Stimulated activated CD8-positive, alpha-beta memory T cell treated with anti-CD3 and anti-CD28 coated beads, Interleukin-2, amount 100 ng/mL, for 1 hour (primary cell): ENCODE measurements at places on chromosomes 1 and 21.

DNA sequence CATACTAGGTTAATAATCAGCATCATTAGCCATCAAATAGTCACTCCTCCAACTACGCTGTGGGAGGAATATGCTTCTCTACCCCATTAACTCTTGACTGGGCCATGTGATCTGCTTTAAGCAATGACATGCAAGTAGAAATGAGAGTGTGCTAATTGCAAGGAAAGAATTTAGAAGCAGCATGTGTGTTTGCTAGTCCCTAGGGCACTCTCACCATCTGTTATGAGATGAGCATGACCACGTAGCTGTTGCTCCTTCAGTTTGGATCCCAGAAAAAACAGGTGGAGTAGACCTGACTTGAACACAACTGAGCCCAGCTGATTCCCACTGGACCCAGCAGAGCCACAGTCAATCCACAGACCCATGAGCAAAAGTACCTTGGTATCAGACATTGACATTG is 19.7 kb upstream of the RGS7 start:
- no peak for DNase-seq

- no peak for DNase-seq
These were observed 742 bp upstream of the PDE9A start for GRCh38 chr21:42652527-42653230.

DNA sequence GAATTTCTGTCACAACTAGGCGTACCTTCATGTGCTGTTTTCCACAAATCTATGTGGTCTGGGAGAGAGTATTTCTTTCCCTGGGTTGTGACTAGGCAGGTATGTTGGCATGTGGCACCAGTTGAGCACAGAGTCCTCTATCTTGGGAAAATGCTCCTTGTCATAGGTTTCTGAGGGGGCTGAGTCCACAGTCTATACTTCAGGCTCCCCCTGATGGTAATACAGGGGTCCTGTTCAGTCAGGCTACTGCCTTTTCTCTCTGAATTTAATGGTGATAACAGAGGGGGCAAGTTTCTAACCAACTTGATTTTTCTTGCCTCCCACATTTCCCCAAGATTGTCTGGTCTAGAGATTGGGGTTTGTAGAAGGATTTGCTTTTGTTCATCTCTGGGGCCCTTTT is 35.8 kb downstream of the VANGL1 start:
- no peak for DNase-seq

DNA sequence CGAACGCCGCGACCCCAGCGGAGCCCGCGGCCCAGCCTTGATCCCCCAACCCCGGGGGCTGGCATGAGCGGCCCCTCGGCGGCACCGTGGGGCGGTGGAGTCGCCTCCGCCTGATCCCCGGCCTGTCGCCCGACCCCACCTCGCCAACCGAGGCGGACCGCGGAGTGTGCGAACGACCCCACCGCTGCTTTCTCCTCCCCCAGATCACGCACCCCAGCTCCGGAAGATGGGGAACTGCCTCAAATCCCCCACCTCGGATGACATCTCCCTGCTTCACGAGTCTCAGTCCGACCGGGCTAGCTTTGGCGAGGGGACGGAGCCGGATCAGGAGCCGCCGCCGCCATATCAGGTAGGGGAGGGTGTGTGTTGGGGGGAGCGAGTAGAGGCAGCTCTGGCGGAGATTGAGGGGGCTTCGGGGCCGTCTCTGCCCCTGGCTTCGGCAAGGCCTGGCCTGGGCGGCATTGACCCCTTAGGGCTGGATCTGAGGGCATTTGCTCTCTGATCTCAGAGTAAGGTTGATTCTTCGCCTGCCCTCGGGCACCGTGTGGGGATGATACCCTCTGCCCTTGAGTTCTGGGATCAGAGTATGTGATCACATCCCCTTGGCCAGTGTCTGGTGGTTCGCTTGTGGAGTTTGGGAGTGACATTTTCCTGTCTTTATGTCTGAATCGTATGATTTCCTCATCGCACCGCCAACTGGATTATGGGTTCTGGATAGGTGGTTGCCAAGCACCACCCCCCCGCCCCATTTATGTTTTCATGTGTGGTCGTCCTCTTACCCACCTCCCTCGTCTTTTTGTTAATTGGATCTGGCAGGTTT is 668 bp downstream of the RNF11 start:
- peak; percentile 10 for DNase-seq

DNA sequence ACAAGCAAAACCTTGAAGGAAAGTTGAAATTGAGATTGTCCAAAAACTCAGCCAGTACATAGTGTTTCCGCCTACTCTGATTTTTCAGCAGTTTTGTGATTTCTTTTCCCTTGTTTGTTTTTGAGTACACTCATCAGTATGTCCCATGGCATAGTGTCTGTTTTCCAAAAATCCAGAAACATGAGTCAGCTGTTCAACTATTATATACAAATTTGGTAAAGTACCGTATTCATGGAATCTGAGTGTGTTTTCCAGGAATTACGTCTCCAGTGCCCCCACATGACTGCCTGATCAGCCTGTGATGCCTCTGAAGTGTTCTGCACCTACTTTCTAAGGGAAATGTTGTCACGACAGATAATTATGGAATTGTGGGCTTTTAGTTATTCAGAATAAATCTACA is 186.8 kb downstream of the LTN1 start:
- DNase-seq = no peak

DNA sequence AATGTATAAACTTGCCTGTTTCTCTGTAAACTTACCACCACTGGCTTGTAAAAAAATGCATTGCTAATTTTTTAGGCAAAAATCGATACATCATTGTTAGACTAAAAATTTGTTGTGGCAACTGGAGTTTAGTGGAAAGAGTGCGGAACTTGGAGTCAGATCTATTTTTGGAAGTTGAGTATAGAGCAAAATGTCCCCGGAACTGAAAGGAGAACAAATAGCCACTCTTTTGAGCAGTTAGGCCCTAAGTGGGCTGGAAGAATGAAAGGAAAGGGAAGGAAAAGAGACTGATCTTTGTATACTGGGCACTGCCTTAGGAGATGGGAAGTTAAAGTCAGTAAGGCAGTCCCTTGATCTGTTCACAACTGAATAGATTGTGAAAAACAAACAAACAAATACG is 30.2 kb downstream of the OPTC start:
- no peak for DNase-seq

- no peak for DNase-seq
These were observed 62.5 kb upstream of the TNFSF4 start for GRCh38 chr1:173269490-173270230.

- no peak for DNase-seq
These were observed 100.8 kb downstream of the PBX1 start for GRCh38 chr1:164659621-164660411.

DNA sequence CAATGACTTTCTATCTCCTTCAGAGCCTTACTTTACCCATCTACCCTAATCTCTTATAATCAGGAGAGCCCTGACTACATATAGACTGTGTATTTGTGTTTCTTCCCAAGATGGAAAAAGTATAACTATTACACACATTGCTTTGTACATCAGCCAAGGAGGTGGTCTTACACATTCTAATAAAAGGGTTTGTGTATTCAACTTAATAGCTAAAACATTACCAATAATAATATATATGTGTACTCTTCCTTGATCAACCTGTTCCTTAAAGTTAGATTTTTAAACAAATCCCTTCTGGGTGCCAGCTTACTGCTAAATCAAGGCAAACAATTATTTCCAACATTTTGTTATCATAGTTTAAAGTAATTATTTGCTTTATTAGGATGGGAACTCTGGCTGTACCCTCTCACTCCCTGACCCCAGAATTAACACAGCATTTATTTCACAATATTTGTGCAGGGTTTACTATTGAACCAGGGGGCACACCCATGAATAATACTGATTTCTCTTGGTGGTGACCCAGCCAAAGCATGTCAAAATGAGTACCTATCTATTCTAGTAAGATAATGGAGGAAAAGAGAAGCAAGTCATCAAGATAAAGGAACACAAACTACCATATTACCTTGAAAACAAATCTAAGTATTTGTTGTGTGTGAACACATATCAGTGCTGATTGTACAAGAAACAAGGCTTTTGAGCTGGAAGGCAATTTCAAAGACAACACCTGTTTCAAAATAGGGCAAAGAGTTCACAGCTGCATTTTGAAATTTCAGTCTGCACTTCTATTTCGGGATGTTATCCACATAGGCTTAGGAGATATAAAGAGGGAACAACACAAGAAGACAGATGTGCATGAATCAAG is 30.1 kb upstream of the SLC45A3 start:
- no peak for DNase-seq

DNA sequence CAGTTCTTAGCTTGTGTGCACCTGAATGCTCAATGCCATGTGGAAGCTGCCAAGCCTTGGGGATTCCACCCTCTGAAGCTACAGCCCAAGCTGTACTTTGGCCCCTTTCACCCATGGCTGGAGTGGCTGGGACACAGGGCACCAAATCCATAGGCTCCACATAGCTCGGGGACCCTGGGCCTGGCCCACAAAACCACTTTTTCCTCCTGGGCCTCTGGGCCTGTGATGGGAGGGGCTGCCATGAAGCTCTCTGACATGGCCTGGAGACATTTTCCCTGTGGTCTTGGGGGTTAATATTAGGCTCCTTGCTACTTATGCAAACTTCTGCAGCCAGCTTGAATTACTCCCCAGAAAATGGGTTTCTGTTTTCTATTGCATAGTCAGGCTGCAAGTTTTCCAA is 579.9 kb downstream of the MATN1 start:
- DNase-seq = no peak

- DNase-seq = no peak
These were observed 6.9 kb upstream of the SIPA1L2 start for GRCh38 chr1:232636799-232637198.

DNA sequence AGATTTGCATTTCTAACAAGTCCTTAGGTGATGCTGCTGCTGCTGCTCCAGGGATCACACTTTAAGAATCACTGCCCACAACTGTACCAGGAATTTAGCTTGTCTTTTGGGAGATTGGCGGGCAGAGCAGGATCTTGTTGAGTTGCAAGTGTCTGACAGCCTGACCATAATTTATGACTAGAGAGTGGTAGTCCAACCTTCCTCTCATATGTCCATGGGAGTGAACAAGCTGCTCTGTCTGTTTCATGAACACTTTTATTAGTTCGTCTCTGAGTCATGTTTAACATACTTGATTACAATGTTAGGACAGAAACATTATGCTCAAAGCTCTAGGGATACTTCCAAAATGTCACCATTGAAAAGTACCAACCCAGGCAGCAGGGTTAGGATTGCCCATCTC is 169.6 kb downstream of the TGFB2 start:
- DNase-seq = no peak

GRCh38 chr1:224219612-224220059 is 36.6 kb downstream of the DEGS1 start:
- no peak for DNase-seq

DNA sequence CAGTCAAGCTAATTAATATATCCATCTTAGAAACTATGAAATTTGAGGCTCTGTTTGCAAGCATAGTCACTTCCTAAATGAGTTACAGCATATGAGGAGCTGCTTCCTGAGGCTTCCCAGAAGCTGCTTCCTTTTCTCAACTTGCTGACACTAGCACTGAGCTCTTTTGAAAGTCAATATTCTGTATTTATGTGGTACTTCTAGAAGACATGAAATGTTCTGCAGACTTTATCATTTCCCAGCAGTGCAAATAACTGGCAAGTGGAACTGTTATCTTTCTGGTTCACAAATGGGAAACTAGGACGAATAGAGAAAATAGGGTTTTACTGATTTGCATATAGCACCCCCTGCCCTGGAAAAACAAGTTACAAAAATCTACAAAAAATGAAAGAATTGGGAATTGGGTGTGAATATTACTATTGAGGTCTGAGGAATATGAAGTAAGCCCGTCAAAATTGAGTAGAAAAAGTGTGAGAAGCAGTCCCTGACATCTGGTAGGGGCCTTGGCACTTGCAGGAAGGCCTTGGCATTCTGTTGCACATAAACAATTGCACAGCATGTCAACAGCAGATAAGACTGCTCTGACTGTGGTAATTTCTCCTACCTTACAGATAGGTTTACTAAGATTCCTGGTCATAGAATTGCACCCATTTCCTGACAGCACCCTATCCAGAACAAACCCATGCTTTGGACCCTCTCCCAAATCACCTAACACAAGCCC is 7.1 kb downstream of the GIPC2 start:
- DNase-seq = no peak

DNA sequence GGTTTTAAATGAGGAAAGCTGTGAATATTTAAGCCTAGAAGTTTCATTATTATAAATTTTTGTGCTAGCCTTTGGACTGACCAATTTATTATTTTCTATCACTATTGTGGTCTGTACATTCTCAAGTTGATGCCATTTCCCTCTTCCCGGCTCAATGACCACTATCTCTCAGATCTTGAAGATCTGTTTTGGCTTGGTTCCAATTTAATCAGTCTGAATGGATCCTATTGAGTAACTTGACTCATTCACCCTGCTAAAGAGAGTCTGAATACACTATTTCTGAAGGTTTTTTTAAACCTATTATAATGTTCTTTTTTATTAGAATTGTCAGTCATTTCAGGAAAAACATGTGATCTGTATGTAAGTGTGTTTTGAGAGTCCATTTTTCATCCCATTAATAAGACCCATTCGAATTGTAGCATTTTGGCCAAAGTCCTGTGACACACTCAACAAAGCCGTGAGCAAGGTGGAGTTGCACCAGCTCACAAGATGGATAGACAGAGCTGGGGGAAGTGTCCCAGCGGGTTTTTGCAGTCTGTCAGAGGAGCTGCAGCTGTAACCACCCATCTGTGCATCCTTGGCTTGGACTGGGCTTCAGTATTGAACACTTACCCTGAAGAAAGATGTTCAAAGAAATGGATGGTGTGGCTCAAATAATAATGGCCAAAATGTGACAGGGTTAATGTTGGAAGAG is 145.6 kb downstream of the NFIA start:
- no peak for DNase-seq

GRCh38 chr1:150563340-150564038 is 14.3 kb downstream of the ADAMTSL4 start:
- DNase-seq = no peak

- DNase-seq = no peak
These were observed 10.5 kb upstream of the CBR3 start for GRCh38 chr21:36124395-36124794.

- no peak for DNase-seq
These were observed 2.5 kb downstream of the ZCCHC17 start for GRCh38 chr1:31299365-31299764.

DNA sequence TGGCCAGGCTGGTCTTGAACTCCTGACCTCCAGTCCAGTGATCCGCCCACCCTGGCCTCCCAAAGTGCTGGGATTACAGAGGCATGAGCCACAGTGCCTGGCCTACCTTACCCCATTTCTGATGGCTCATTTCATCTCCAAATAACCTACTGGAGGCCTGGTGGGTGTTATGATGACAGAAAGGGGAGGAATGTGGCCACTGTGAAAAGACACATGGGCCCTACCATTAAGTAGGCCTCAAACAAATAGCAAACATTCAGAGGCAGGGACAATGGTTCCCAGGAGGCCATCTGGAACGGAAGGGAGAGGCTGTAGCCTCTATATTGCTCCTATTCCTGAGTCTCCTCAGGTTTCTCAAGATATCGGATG is 932 bp upstream of the FCRLA start:
- DNase-seq = no peak

- DNase-seq = no peak
These were observed 60.7 kb upstream of the FMN2 start for GRCh38 chr1:240031009-240031408.

DNA sequence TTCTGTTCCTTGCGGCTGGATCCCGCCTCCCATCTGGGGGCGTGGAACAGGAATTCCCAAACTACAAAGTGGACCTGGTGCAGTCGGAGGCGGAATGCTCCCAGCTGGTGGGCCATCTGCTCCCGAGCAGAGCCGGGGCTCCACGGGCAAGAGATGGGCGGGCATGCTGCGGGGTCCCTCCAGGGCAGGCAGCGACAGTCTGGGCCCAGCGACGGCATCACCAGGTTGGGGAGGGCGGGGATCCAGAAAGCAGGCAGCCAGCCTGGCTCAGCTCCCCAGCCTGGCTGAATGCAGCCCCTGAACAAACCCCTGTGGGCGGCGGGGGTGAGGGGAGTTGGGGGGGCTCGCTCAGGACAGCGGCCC is 3.6 kb downstream of the MEGF6 start:
- DNase-seq = no peak
